ENCODE measurements at places on chromosomes 2 and 18.

DNA sequence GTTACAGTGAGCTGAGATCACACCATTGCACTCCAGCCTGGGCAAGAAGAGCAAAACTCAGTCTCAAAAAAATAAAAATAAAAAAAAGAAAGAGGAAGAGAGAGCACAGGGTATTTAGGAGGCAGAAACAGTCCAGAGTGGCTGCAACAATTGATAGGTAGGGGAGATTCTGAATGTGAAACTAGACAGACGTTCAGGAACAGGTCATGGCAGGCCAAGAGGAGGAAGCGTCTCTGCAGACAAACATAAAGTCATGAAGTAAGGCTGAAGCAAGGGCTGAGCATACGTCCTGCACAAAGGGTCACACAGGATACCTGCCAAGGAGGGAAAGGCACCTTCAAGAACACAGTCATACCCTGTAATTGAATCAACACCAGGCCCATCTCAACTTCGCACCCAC lies 64.1 kb upstream of the ZNF532 start:
- DNase-seq: no peak

GRCh38 chr2:44778221-44778654 lies 163.3 kb upstream of the SIX3 start:
- no peak for DNase-seq

DNA sequence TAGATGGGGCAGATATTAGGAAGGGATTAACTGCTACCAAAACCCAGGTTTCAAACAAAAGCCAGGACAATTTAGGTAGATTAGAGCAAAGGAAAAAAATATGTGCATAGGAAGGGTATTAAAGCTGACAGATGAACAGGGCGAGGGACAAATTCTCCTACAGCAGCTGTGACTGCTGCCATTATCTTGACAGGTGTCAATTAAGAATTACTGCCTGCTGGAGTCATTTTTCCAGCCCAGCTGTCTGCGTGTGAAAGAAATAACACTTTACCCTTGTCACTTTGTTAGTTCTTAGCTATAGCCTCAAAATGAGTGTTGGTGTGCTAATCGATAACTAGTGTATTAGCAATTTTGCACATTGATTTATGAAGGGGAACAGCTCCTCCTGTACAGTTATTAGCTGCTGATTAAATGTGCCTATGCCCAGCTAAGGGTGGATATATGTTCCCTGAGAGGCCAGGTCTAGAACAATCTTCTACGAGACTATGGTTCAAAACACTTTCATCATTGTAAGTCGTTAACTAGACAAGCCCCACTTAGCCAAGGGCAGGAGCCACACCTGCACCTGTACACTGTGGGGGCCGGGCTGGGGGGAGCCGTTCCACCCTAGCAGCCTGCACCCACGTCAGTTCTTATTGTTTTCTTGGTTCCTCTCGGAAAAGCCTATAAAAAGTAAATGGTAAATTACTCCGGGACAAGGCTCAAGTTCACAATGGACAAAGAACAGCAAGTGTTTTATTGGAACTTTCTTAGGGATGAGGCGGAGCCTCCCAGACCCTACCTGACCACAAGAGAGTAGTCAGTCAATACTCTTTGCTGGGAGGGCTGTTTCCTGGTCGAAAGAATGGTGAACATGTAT lies 7.7 kb downstream of the TSHZ1 start:
- DNase-seq: no peak

GRCh38 chr2:242046206-242046826 lies 176.8 kb downstream of the RTP5 start:
- no peak for DNase-seq

- no peak for DNase-seq
Measured at GRCh38 chr2:109523536-109524361, 90.0 kb downstream of the SEPTIN10 start.

- DNase-seq: no peak
Measured at GRCh38 chr2:170163411-170164065, 14.4 kb upstream of the MYO3B start.

DNA sequence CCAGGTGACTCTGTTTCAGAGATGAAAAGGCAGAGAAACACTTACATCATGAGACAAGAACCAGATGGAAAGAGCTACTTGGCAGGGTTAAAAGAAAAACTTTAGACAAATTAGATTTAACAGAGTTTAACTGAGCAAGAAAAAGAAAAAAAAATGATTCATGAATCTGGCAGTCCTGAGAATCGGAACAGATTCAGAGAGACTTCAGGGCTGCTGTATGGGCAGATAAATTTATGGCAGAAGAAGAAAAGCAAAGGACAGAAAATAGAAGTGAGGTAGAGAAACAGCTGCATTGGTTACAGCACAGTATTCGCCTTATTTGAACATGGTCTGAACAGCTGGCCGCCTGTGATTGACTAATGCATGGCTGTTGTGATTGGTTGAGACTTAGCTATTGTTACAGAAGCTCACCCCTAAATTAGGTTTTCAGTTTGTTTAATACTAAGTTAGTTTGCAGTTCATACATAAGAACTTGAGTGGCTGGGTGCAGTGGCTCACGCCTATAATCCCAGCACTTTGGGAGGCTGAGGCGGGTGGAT lies 43.0 kb upstream of the RHOB start:
- DNase-seq: no peak

GRCh38 chr2:3442185-3442584 lies 62.7 kb downstream of the TRAPPC12 start:
- DNase-seq: no peak

DNA sequence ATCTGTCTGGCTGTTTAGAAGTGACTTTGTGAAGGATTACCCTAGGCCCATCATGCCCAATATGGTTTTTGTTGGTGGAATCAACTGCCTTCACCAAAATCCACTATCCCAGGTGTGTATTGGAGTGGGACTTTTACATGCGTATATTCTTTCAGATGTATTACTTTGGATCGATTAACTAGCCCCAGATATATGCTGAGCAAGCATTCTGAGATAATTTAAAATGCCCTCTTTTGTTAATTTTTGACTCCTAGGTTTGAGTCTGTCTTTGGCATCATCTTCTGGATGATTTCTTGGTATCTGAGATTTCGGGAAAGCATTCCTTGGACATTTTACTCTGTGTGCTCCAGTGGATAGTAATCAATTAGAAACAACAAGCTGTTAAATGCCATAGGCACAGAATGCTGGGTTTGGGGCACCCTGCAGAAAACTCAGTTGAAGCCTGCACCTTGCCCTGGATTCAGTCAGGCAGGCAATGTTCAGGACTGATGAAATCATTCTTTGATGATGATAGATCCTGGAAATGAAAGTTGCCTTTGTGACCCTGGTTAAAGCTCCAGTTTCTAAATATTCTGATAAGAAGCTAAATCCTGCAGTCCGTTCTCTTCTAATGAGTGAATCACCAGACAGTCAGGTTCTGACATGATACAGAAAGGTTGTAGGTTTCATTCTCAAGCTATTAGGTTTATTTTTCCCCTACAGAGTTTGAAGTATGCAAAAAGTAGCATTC lies 1.1 kb downstream of the UGT1A1 start:
- DNase-seq: no peak

DNA sequence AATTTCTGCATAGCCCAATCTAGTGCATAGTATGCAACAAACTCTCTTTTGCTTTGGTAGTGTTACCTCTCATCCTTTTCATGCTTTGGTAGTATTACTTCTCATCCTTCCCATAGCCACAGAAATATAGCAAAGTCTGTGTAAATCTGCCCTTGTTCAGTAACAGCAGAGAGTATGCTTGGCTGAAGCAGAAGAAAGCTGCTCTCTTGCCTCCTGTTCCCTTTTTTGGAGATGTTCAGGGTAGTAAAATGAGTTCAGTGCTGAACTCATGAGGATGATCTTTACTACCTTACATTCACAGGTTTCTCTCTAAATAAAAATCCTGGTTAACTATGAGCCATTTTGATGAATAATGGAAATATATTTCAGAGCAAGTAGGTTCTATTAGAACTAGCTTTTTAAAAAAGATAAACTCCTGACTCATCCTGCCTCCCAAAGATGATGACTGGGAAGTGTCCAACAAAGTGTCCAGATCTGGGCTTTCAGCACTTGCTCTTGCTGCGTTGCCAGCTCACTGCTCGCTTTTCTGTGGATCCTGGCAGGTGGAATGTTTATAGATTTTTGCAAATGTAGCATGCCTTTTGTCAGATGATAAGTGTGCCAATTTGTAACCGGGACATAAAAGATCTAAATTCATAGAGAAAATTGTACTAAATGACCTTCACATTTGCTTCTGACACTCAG lies 29.4 kb upstream of the CHMP3 start:
- DNase-seq: no peak

DNA sequence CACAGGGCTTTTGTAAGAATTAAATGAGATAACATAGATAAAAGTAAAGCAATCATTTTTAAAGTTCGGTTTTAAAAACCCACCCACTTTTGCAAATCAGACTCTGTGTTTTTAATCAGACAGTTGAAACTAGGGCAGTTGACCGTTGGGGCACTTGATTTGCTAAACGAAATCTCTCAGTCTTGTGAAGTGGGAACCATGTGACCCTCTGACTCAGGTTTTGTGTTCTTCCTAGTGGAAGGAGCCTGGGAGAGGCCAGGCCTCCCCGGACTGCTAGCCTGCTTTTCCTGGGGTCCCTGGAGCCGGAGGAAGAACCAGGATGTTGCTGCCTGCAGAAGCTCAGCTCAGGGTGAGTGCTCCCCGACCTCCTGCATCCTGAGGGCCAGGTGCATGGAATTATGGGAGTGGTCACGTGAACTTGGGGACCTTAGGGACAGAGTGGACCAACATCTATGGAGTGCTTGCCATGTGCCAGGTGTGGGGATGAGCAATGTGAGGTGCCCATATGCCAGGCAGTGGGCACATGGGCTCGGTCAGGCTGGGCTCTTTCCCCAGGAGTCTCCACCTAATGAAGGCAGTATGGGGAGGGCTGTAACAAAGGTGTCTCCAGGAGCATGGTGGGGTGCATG lies 3.9 kb downstream of the C2orf72 start:
- DNase-seq: no peak
